Stimulated activated CD4-positive, alpha-beta T cell treated with anti-CD3 and anti-CD28 coated beads, Interleukin-12 subunit alpha, Interleukin-12 subunit beta, amount 100 ng/mL, for 24 hours (primary cell): ENCODE measurements at places on chromosomes 3 and 15.

GRCh38 chr3:123695152-123695551 is 110.3 kb upstream of the HACD2 start:
- DNase-seq = no peak

DNA sequence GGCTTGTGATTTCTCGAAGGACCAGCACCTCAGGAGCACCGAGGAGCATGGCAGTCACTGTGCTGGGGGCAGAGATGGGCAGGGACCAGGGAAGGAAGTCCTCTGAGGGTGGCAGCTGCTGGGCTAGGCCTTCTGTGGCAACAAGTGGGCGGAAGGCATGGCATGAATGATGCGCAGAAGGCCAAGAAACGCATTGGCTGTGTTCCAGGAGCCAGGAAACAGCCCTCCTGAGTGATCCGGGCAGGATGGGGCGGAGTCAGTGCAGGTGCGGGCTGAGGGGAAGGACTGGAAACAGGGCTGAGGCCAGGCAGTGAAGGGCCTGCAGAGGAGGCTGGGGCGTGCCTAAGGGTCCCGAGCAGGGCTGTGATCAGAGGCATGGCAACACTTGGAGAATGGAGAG is 23.6 kb downstream of the MRPS11 start:
- DNase-seq = no peak

- DNase-seq = no peak
These were observed 20.3 kb downstream of the ACAA1 start for GRCh38 chr3:38116471-38117162.

- no peak for DNase-seq
These were observed 495 bp upstream of the NXPE3 start for GRCh38 chr3:101778385-101779046.

DNA sequence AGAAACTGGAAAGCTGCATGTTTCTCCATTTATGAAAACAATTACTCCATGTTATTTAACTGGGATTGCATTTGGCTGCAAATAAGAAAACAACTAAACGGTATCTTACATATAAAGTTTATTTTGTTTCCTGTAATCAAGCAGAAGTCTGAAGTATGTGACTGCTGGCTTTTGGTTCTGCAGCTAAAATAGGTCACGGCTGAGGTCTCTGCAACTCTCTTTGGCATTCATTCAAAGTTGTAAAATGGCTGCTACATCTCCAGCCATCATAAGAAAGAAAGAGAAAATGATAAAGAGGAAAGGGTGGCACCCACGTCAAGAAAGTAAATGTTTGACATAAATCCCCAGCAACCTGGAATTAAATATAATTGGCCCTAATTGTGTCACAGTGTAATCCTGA is 406.1 kb downstream of the TBC1D5 start:
- DNase-seq = no peak

DNA sequence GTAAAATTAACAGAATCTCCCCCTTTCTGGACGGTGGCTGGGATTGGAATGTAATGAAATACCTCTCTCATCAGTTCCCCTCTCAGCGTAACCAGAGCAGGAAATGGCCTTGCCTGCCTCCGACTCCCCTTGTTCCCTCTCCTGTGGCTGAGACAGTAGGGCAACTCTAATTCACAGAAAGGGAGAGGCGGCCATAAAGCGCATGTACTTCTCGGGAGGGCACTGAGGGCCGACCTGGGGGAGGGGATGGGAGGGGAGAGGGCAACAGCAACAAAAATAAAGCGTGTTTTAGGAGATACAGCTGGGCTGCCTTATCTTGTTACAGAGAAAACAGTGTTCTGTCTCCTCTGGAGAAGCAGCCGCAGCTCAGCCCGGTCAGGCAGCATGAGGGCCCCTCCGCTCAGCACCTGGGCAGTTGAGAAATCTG is 783.3 kb upstream of the ARRDC4 start:
- no peak for DNase-seq
